Brain microvascular endothelial cell (primary cell): ENCODE measurements at places on chromosomes 6 and 20.

DNA sequence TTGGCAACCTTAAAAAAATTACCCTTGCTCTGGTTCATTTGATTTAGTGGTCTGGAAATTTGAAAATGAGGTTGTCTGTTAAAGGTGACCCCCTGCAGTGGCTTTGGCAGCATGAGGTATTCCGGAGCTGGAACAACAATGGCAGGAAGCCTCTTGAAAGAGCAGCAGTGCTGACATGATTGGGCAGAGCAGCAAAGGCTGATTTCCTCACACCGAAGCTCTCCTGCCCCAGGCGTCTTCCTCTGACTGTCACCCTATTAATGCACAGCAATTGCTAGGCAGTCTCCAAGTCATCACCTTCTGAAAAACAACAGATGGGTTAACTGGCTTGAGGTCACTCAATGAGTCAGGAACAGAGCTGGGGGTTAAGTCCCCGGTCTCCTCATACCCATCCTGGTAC, 241.8 kb upstream of the MMS22L start:
- no peak for DNase-seq

DNA sequence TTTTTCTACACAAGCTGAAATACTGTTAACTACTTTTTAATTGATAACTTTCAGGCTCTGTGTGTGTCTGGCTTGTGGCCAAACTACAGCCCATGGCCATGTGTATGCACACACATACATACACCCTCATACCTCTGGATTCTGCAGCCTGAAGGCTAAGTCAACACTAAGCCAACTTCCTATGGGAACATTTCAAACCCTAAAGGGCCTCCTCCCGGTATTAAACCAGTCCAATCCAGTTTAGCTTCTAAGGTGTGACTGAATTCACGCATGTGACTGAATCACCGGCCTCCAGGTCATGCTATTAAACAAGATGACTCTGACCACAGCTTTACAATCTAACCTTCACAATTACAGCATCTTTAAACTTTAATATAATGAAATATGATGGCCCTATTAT, 20.7 kb upstream of the DST start:
- no peak for DNase-seq

- no peak for DNase-seq
Observed at GRCh38 chr6:81748994-81749393, 3.5 kb downstream of the TENT5A start.

- DNase-seq = peak; percentile 1
Observed at GRCh38 chr6:36028088-36028876, 674 bp downstream of the MAPK14 start.

DNA sequence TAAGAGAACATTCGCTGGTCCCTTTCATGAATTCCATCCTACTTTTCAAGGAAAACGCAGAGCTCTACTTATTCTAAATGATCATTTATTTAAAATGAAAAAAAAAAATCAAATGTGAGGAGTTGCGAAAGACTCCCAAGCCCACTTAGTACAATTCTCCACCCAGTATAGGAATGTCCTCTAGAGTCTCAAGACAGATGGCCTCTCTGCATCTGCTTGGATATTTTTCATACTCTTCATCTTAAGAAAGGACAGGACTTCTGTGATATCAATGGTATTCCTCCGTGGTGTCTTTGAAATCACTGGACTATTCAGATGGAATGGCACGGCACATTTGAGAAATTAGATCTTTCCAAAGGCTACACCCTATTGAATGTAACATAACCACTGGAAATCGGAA, 107.1 kb downstream of the PTPRK start:
- DNase-seq = no peak

DNA sequence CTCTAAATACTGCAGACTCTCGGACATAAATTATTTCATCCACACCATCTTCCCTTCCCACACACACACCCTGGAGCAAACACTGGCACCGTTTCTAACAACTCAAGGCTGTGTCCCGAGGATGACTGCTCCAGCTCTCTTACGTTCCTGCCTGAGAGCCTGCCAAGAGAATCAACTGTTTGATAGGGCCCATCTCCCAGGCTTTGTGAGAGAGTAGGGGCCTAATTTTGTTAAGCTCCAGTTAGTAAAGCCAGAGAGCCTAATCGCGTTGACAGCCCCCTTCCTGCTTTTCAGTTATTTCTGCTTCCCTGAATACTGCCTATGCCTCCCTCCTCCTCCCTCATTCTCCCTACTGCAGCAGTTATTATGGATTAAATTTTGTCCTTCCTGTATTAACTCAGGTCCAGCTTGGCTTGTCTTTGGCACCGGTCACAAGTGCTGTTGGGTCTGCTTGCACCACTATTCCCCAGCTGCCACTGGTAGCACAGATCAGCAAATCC, 118.1 kb upstream of the TMEM181 start:
- DNase-seq = no peak

GRCh38 chr6:441126-441920, 49.8 kb downstream of the IRF4 start:
- DNase-seq = no peak

GRCh38 chr6:157539421-157539822, 158.4 kb downstream of the ZDHHC14 start:
- DNase-seq = no peak

DNA sequence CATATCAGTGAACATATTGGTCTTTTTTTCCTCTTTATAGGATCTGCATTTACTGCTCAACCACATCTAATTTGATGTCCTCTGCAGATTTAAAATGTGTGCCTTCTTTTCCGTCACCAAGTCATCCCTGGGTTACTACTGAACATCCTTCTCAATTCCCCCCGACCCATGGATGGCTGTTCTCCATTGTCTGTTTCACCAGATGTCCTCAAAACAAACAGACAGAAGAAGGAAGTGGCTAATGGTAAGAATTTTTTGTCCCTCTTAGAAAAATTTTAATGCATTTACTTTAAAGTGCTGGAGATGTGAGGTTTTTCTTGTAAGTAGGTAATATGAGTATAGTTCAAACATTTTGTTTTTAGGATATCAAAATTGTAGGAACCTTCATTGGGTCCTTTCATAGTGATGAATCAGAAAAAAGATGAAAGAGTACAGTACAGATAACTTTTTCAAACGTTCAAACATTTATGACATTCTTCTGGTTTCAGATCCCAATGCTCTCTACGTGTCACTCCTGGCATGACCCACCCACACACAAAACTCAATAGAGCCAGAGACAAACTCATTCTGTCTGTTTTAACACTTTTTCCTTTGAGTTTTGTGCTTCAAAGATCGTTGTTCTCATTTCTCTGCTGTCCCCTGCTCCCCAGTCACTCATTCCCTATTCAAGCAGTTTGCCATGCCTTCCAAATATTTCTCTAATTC, 276.4 kb downstream of the PRL start:
- DNase-seq = no peak

DNA sequence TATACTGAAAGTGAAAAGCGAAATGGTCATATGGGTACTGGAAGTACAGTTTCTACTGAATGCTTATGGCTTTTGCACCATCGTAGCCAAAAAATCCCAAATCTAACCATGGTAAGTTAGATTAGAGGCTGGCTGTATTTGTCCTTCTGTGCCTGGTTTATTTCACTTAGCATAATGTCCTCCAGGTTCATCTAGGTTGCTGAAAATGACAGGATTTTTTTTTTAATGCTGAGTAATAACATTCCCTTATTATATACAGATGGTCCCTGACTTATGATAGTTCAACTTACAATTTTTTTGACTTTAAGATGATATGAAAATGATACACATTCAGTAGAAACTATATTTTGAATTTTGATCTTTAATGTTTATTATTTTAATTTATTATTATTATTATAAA, 7.6 kb downstream of the MYCT1 start:
- DNase-seq = no peak

- DNase-seq = peak; percentile 72
Observed at GRCh38 chr6:54267798-54268197, 40.4 kb upstream of the TINAG start.

GRCh38 chr20:45933266-45934045, 1.0 kb upstream of the PCIF1 start:
- DNase-seq = peak; percentile 62

DNA sequence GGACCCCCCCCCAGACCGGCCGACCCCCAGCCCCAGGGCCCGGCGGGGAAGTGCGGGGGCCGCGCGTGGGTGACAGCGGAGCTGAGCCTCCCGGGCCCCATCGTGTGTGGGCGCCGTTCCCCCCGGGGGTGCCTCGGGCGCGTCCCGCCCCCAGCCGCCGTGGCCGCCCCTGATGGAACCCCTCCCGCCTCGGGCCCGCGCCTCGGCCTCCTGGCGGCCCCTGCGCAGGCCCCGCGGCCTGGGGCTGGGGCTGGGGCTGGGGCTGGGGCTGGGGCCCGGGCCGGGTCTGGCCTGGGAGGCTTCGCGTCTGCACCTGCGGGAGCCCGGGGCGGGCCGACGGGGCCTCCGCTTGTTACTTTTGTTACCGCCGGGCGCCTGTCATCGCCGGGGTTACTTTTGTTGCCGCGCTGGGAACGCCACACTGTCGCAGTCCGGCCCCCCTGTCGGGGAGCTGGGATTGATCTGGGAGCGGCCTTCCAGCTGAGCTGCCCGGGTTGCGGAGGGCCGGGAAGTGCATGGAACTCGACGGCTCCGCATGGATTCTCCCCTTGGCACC, 598 bp downstream of the OGFR start:
- no peak for DNase-seq

GRCh38 chr6:131014080-131014776, 48.8 kb downstream of the EPB41L2 start:
- DNase-seq = no peak

- peak; percentile 25 for DNase-seq
Observed at GRCh38 chr6:141482796-141483597, 649.7 kb upstream of the GJE1 start.

DNA sequence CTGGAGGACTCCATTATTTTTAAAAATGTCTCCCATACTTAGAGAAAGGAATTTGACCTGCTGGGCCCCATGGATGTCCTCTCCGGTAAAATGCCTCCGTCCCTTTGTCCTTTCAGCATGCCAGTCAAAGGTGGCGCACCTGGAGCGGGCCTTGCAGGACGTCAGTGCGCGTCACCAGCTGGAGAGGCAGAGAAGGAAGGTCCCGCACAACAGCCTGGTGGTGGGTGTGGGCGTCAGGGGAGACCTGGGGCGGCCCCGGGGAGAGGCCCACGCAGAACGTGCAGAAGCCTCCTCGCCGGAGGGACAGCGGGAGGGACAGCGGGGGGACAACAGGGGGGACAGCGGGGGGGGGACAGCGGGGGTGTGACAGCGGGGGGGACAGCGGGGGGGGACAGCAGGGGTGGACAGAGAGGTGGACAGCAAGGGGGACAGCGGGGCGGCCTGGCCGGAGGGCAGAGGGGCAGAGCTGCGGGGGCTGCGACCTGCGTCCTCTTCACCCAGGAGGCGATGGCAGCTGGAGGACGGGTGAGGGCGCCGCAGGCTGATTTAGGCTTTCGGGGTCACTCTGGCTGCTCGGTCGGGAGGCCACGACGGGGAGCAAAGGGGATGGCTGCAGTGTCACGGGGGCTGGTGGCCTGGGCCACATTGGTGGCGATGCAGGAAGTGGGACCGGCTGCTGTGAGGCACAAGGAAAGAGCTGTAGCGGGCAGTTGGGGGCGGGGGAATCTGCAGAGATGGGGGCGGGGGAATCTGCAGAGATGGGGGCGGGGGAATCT, 859 bp upstream of the KIF25 start:
- DNase-seq = no peak

DNA sequence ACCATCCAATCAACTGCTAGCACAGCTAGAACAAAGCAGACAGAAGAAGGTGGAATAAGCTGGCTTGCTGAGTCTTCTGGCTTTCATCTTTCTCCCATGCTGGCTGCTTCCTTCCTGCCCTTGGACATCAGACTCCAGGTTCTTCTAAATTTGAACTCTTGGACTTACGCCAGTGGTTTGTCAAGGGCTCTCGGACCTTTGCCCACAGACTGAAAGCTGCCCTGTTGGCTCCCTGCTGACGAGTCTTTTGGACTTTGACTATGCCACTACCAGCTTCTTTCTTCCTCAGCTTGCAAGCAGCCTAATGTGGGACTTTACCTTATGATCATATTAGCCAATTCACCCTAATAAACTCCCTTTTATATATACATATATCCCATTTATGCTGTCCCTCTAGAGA, 164.1 kb upstream of the GJE1 start:
- no peak for DNase-seq

- no peak for DNase-seq
Observed at GRCh38 chr6:168226902-168227318, 92.7 kb downstream of the DACT2 start.

- DNase-seq = no peak
Observed at GRCh38 chr6:55088902-55089301, 85.4 kb upstream of the HCRTR2 start.

DNA sequence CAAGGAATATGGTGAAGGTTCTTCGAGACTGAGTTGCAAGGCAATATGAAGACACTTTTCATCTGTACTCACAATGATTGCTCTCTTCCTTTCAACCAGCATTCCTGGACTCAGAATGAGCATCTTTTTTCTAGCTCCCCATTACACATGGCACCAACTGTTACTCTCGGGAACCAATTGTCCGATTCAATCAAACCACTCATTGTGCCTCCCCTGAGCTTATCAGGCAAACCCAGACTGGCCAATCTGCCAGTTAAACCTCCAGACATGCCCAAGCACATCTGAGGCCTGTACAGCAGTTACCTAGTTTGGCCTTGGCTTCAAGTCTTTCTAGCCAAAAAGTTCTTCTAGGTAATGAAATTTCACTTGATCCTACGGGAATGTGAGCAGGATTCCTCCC, 164.1 kb downstream of the ID4 start:
- no peak for DNase-seq
